NCI-H1092 (cell line): ENCODE measurements at places on chromosomes 1 and 21.
A peak's percentile ranks its signal among the peaks of the same experiment; 100 is the strongest.

DNA sequence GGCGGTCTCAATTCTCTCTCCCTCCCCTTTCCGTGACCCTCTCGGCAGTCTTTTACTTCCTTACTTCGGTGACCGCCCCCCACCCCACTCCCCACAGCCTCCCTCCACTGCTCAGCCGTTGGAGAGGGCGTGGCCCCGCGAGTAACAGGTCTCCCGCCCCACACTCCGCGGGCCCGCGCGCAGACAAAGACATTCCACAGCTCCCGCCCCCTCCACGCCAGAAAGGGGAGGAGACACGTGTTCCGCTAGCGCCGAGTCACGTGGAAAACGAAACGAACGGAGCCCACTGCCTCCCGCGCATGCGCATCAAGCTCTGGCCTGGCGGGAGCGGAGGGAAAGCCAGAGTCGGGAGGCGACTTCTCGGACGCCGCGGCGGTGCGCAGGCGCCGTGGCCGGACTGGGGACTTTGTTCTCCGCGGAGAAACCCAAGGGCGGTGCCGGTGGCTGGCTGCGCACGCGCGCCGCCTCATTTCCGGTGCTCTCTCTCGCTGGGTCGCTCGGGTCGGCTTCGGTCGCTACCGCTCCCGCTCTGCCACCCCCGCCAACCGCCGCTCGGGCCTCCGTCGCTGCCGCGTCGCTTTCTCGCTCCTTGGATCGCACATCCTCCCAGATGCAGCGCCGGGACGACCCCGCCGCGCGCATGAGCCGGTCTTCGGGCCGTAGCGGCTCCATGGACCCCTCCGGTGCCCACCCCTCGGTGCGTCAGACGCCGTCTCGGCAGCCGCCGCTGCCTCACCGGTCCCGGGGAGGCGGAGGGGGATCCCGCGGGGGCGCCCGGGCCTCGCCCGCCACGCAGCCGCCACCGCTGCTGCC lies at the start of gene KHDRBS1:
TSS of gene KHDRBS1 (plus strand) at position 483 of the 813 bp plus-strand sequence. CDS start at position 611, 128 bp downstream.
- DNase-seq = peak; percentile 100

DNA sequence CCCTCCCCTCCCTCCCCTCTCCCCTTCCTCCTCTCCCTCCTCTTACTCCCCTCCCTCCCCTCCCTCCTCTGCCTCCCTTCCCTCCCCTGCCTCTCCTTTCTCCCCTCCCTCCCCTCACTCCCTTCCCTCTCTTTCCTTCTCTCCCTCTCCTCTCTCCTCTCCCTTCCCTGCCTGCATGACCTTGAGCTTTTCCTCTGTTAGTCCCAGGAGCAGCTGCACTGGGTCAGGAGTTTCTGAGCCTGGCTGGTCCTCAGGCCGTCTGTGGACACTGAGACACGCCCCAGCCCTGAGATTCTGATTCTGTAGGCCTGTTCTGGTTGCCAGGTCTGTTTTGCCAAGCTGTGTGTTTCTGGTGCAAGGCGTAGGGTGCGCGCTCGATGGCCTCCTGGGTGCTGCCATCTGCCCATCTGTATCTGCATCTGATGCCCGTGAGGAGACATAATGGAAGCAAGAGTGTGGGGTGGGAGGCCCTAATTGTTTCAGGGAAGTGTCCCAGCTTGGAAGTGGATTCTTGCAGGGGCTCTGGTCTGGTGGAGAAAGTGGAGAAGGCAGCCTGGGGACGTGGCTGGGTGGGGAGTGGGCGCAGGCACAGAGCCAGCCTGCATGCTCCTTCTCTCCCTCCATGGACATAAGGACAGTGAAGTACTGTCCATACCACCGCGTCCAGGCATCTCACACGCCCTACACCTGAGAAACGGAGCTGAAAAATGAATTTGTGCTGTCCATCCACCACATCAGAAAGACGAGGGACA lies 97.2 kb downstream of the WDR4 start:
- no peak for DNase-seq

DNA sequence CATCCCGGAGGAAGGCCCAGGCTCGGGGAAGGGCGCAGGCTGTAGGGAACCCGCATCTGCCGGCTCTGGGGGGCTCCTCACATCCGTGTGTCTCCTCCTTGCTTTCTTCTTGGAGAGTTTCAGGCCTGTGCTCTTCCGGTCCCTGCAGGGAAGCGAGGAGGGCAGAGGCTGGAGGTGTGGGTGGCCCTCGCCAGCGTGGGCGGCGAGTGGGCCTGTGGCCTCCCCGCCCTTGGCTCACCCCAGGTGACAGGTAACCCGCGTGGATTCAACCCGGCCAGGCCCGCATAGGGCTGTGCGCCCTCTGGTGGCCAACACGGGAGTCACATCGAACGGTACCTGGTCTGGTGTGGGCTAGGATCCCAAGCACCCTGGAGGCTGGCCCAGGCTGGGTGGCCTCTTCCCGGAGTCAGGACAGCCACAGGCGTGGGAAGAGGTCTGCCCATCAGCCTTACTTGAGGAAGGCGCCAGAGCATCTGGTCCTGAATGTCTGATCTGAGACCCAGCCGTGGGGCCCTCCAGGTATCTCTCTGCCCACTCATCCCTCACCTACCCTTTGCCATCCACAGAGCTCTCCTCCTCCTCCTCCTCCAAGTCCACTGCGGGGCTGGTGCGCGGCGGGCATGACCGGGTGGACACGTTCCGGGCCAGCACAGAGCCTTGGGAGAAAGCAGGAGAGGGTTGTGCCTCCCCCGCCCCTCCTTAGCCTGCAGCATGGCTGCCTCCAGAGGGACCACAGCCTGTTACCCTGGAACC lies 9.6 kb upstream of the TNFRSF25 start:
- peak; percentile 79 for DNase-seq

DNA sequence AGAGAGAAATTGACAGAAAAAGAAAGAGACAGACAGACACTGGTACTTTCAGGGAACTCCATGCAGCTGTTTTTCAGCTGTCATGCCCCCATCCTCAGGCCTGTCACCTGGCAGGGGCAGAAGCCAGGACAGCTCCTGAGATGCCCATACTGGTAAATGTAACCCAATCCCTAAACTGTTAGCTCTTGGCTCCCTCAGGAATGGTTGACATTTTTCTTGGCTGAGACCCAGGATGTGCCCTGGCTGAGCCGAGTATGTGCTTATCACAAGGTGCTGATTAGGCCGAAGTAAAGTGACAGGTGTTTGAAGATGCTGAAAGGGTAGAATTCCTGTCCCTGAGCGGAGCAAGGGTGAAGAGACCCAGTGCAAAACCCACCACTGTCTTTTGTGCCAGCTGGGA lies 50.7 kb downstream of the PGM1 start:
- DNase-seq = peak; percentile 23
